Choroid plexus epithelial cell (primary cell): ENCODE measurements at places on chromosomes 4 and X.

GRCh38 chrX:134929808-134930207 is 61.0 kb upstream of the SMIM10 start:
- no peak for DNase-seq

GRCh38 chr4:103853627-103854026 is 133.8 kb upstream of the TACR3 start:
- no peak for DNase-seq

DNA sequence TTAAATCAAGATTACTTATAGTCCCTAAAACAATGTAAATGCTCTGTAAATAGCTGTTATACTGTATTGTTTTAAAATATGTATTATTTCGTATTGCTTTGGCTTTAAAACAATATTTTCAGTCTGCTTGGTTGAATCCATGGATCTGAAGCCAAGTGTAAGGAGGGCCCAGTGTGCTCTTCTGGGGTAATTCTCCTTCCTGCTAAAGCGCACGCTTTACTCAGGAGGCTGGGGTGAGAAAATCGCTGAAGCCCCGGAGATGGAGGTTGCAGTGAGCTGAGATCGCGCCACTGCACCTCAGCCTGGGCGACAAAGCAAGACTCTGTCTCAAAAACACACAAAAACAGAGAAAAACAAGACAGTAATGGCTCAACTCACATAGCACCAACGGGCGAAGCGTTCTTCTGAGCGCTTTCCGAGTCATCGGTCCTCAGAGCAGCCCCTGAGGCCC is 391 bp upstream of the IDUA start:
- no peak for DNase-seq

DNA sequence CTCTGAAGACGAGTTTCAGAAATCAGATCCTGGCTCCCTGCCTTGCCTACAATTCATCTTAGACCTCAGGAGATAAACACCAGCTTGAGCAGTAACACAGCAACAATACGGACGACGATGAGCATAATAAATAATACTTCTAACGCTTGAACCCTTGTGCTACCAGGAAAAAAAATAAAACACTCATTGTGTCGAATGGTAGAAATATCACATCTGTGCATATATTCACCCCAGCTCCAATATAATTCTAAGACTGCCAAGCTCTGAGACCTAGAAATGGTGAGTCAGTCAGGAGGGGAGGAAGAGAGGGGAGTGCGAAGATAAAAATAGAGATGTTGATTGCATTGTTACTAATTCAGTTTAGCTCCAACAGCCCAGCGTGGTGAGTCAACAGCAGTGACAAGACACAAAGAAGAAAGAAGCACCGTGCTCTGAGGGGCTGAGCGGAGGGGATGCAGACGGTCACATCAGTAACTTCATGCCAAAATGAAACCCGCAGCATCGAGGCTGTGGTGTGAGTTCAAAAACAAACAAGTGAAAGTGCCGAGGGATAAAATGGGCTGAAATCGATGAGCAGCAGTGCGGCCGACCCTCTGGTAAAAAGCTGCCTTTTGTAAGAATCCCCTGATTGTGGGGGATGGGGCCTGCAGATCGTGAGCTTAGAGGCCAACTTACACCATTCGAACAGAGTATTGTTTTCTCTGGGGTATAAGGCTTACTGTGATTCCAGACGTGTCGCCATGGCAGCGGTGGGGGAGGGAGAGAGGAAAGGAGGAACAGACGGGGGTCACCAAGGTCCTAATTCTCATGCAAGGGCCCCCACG is 150.4 kb downstream of the MGST2 start:
- DNase-seq = peak; percentile 83
